Activated CD4-positive, alpha-beta T cell treated with anti-CD3 and anti-CD28 coated beads, Interleukin-2, amount 50 U/mL, for 1 hour (primary cell): ENCODE measurements at places on chromosomes 12 and 14.

- no peak for DNase-seq
These were observed 156.8 kb downstream of the KCNA5 start for GRCh38 chr12:5200278-5201087.

- peak; percentile 20 for DNase-seq
These were observed 553 bp upstream of the DAZAP2 start for GRCh38 chr12:51238037-51238509.

GRCh38 chr14:78399316-78399889, 229.2 kb downstream of the NRXN3 start:
- no peak for DNase-seq

DNA sequence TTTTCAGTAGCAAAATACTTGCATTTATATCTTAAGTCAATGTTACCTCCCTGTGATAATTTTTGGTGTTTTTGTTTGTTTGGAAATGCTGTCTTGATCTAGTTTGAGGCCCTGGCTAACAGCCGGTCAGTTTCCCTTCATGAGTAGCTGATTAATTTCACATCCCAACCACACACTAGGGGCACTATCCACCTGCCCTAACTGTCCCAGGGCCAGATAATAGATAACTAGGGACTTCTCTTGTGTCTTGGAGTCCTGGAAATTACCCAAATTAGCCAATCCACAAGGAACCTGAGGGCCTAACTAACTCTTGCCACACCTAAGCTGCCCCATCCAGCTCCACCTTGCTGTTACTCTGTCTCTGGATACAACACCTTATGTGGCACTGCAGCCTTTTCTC, 399.9 kb downstream of the FOXG1 start:
- no peak for DNase-seq

GRCh38 chr12:132343294-132344004, 14.1 kb upstream of the GALNT9 start:
- no peak for DNase-seq

- DNase-seq: no peak
These were observed 253.7 kb downstream of the MSRB3 start for GRCh38 chr12:65532162-65532561.

- DNase-seq: no peak
These were observed 44.3 kb upstream of the TMPO start for GRCh38 chr12:98471085-98471484.

GRCh38 chr14:50762001-50762930, 68.7 kb downstream of the NIN start:
- DNase-seq: no peak

DNA sequence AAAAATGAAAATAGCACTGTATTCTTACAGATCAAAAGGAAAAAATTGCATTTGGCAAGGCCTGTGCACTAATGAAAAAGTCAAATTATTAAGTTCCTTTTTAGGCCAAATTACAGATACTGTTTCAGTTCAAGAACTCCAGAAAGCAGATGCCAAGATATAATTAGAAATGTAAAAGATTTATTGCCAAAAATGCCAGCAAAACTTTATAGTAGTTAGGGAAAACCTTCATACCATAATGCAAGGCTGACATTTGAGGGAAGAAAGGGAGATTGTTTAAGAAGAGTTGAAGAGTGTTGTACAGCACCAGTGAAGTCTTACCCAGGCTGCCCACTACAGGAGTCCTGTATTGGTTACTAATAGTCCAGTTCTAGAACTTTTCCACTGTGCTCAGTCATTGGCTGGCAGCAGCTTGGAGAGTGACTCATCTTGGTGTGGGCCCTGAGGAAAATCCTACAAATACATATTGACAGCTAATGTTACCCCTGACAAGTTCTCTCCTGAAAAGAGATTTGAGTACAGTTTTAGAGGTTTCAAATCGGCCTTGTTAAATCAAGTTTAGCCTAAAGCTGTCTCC, 600.4 kb downstream of the C12orf50 start:
- no peak for DNase-seq

- DNase-seq: no peak
These were observed 44.6 kb downstream of the SFSWAP start for GRCh38 chr12:131755305-131756113.

DNA sequence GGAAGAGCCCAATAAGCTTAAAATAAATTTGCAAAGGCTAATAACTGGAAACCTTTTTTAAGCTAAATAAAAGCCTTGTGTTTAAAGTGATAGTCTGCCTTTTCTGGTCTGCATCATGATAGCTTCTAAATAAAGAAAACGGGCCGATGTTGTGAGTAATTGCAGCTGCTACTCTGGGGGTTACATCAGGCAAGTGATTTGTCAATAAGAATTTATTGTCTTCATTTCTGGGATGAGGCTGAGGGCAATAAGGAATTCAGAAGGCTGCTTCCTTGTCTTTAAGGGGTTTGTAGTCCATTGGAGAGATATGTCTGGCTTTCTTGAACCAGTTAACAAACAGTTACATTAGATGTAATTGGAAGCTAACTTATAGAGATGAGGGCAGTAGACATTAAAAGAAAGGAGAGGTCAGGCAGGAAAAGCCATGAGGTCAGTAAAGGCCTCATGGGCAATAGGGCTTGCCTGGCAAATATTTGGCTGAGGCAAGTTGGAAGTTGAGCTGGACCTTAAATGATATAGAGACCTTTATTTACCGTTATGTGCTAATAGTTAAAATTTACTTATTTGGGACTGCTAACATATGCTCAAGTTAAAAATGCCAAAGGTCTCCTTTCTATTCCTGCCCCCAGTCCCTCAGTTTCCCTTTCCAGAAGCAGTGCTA, 85.0 kb downstream of the CRADD start:
- no peak for DNase-seq

GRCh38 chr12:26488351-26488750, 293.0 kb downstream of the SSPN start:
- no peak for DNase-seq

DNA sequence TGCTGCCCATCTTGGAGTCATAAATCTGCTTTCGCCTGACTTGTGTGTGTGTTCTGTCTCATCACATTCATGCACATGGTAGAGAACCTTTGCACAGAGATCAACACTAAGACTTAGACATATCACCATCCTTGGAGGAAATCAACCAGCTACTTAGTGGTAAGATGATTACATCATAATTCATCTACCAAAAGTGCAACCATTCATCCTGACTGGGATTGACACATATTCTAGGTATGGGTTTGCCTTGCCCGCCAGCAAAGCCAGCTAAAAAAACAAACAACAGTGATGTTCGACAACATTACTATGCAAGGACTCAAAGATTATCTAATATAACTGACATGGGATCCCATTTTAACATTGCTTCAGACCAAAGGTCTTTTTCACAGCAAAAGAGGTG, 228.7 kb downstream of the NUAK1 start:
- DNase-seq: no peak

- no peak for DNase-seq
These were observed 8.6 kb upstream of the HOXC11 start for GRCh38 chr12:53964315-53964713.

DNA sequence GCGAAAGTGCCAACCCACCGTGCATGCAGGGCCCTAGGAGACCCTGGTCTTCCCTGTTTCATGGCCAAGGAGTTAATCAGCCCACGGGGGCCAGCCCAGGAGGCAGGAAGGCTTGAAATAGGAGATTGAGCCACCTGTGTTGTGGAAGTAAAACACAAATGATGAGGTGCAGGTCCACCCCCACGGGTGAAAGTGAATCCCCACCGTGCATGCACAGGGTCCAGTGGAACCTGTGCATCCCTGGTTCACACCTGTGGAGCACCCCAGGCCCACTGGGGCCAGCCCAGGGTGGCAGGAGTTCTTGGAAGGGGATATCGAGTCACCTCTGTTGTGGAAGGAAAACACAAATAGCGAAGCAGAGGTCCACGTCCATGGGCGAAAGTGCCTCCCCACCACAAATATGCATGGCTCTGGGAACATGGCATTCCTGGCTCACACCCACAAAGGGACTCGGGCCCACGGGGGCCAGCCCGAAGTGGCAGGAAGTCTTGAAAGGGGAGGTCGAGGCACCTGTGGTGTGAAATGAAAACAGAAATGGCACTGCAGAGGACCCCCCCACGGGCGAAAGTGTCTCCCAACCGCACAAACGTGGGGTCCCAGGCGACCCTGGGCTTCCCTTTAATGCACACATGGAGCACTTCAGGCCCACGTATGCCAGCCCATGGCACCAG, 381.5 kb downstream of the ALG10 start:
- DNase-seq: no peak

DNA sequence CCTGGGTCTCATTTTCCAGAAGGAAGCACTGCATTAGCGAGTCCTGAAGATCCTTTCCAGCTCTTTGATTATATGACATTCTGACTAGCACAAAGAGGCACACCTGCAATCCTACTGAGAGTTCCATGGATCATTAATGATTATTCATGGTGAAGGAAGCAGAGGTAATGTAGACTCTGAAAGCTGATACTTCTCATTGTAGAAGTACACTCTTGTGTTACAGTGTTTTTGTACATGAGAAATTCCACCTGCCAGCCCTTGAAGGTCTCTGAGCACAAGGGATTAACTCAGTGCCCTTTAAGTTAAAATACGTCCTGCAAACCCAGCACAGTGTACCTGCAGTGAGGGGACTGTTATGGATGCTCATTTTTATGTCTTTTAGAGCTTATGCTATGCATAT, 558.8 kb upstream of the FBXO33 start:
- no peak for DNase-seq

DNA sequence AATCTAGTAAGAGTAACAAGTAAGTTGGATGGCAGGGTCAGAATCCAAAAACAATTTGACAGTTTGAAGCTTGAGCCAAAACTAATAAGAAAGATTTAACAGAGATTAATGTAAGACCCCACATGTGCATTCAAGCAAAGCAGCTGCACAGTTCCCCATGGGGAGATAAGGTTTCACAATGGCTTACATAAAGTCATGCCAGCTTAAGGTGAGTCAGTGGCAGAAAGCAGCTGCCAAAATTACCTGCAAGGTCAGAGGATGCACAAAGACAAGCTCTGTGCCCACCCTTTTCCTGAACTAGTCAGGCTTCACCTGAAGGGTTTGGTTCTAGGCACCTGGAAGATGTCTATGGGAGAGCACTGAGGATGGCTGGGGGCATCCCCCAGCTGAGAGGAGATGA, 36.6 kb upstream of the KRT77 start:
- DNase-seq: no peak

DNA sequence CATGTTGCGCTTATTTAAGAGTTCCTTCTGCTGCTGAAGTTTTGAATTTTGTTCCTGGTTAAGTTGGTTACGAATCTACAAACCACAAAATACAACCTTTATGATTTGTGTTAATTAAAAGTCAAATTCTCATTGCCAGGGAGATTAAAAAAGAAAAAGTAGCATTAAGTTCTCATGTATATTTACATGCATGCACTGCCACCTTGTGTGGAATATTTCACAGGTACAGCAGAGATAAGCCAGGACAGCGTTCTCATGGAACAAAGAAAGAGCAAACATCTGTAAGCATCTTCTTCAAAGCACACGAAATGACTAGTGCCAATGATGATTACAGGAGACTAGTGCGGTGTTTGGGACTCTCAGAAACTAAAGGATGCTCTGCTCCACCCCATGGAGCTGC, 34.2 kb downstream of the ZFYVE21 start:
- DNase-seq: no peak

DNA sequence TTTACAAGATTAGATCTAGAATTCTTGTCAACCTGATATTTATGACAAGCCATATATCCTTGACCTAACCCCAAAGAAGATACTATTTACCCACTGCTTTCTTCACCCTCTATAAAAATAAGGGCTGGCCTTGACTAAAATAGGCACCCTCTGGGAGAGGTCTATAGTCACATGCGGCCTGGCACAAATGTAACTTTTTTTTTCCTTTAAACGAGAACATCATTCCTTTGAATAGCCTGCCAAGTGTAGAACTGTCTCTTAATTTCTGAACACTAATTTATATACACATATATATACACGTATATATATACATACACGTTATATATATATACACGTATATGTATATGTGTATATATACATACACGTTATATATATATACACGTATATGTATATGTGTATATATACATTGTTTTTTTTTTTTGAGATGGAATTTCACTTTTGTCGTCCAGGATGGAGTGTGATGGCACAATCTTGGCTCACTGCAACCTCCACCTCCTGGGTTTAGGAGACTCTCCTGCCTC, 18.6 kb downstream of the PPTC7 start:
- DNase-seq: no peak

DNA sequence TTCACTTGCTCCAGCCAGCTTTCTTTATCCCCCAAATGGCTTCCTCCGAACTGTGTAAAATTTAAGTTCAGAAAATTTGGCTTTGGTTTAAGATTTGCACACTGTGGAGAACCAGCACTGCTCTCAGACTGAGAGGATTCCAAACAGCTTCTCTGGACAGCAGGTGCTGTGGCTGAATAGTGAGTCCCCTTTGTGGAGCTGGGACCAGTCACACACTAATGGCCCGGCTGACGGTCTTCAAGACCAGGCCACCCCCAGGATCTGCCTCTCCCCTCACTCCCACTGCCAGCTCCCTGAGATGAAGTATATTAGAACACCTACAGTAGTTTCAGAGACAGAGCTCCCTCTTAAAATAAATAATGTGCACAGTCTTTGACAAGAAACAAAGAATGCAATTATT, 267.3 kb downstream of the BCAT1 start:
- no peak for DNase-seq

- DNase-seq: no peak
These were observed 4.1 kb downstream of the FGD6 start for GRCh38 chr12:95213119-95213518.

- DNase-seq: no peak
These were observed 18.0 kb upstream of the APPL2 start for GRCh38 chr12:105253866-105254513.

DNA sequence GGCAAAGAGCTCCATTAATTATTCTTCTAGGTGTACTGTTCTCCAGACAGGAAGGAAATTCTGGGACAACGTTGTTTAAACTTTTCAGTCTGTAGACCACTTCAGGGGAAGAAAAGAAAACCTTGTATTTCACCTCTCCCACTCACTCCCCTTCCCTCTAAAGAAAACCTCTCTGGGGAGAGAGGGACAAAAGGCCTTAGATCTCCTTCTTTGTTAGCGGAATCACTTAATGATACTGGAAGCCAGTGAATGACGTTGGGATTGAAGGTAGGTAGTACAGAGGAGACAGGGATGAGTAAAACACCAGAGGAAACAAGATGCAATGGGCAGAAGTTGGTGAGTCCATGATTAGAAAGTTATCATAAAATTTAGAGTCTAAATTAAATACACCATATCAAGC, 38.7 kb upstream of the SGPP1 start:
- no peak for DNase-seq
